M059J (cell line): ENCODE measurements at places on chromosomes 12 and 14. TPM values are rescaled to one million over a fixed set of nuclear protein-coding genes. Genes with fewer than 3 reads are reported as not detected.

Gene LAG3
- not detected in 2 replicates for total RNA-seq

Gene TMPRSS12
- total RNA-seq, result not detected in 2 replicates

Gene CIDEB
- total RNA-seq, result not detected in 2 replicates

Gene HVCN1
- total RNA-seq, result 0.30 and 2.1 TPM in 2 replicates

Gene STAC3
- 0.10 TPM in 1 of 2 replicates, not detected in the other for total RNA-seq

Gene TEX52
- not detected in 2 replicates for total RNA-seq

Gene ARHGEF25
- total RNA-seq, result 6.2 and 13.2 TPM in 2 replicates

Gene TMEM179
- total RNA-seq, result 0.49 TPM in 1 of 2 replicates, not detected in the other

Gene PRB2
- not detected in 2 replicates for total RNA-seq
